Inflammatory macrophage (primary cell): ENCODE measurements at places on chromosomes 16 and 17.
A peak's percentile ranks its signal among the peaks of the same experiment; 100 is the strongest.

- DNase-seq: no peak
These were observed 219.1 kb downstream of the IRX3 start for GRCh38 chr16:54067322-54068065.

DNA sequence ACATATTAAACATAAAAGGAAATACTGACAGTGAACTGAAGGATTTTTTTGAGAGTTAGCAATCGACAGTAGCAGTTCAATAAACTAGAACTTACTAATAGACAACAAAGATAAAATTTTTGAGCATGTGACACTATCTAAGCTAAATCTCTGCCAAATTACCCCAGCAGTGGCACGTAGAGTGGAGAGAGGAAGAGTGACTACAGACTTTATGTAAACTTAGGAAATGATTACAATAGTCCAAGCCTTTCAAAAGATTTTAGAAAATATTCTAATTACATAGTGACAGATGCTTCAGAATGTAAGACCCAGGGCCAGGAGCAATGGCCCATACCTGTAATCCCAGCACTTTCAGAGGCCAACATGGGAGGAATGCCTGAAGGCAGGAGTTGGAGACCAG, 52.4 kb downstream of the CFDP1 start:
- DNase-seq: peak; percentile 59

DNA sequence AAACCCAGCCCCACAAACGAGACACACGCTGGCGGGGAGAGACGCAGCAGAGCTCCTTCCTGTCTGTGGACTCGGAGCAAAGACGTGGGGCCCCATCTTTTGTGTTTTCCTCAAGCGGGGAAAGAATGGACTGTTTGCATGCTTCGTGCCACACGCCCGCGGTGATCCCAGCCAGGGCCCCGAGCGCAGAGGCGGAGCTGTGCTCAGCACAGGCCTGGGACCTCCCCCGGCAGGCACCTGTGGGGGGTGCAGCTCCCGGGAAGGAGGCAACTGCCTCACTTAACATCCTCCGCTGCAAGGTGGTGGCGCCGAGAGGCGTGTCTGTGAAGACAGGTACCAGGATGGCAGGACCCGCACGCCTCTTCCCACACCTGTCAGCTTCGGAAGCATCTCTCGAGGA, 19.1 kb downstream of the TRARG1 start:
- no peak for DNase-seq

- no peak for DNase-seq
These were observed 9.6 kb upstream of the MTSS2 start for GRCh38 chr16:70695331-70696070.

DNA sequence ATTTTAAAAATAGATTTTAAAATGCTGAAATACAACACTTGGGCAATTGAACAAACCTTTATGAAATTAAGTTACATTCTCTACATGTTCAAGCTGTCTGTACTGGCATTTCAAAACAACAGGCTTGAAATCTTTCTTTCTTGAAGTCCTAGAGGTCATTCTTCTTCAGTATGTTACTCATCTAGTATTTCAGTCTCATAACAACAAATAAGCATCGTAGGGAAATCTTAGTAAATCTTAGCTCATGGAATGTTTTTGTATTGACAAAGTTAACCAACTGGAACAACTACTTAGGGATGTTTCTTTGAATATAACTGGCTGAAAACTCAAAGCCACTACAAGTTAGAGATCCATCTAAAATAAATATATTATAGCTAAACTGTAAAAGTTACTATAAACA, 96.6 kb downstream of the KIF2B start:
- no peak for DNase-seq

DNA sequence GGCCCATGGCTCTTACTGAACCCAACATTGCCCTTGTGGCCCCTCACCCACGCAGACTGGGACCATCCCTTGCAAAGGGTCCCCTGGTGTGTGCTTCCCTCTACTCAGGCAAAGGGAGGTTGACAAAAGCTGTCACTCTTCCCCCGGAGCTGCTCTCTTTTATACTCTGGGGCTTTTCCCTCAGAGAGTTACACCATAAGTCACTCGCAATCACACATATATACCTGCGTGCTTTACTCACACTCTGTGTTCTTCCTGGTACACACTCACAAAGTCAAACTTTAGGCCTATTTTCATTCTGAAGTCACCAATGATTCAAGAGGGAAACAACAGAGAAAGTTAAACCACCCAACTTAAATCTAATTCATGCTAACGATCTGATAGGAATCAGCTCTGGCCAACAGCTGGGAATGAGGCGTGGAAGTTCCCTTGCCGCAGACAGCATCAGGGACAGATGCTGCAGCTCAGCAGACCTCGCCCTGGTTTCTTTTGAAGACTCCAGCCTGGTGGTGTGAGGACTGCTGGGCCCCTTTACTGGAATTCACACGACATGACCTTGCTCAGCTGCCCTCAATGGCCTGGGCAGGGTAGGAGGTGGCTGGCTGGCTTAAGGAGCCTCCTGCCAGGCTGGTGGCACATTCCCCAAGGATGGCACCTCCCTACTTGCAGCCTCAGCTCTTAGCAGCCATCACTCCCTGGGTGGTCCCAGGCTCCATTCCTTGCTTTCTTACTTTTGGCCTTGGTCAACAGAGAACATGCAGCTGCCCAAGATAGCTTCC, 27.3 kb downstream of the HIC1 start:
- DNase-seq: no peak

DNA sequence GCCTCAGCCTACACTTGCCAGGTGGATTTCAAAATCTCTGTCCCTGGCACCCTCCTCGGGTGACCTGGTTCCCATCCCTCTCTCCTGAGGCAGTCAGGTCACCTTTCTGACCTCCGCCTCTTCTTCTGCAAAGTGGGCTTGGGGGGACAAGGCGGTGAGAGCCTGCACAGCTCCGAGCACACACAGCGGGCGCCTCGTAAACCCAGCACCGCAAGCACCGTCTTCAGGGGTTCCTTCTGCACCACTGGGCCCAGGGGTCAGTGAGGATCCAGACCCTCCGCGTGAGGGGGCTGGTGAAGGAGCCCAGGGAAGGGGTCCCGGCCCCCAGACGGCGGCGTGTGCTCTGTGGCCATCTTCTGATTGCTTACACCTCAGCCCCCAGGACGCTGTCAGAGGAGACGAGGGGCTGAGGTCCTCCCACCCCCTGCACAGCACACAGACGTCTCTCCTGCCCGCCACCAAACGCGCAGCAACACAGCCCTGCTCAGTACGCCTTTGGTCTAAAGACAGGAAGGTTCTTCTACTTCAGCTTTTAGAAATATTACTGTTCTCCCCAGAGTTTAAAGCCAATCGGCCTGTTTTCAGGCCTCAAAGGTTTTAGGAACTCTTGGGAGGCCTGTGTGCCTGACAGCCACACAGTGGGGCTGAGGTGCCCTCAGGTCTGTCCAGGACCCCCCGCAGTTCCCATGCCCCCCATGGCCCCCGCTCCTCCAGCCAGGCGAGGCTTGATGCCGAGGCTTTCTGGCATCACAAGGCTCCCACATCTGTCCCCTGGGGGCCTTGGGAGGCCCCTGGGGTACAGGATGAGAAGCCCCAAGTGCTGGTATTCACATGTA, 2.7 kb downstream of the CBFA2T3 start:
- DNase-seq: no peak

GRCh38 chr17:75605790-75606189, 18.2 kb downstream of the MYO15B start:
- DNase-seq: no peak

DNA sequence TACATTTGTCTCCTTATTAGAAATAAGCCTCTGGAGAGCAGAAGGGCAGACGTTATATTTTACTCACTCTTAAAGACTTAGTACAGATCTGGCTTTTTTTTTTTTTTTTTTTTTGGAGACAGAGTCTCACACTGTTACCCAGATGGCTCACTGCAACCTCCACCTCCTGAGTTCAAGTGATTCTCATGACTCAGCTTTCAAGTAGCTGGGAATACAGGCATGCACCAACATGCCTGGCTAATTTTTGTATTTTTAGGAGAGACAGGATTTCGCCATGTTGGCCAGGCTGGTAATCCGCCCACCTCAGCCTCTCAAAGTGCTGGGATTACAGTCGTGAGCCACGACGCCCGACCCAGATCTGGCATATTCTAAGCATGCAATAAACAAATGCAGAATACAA, 36.4 kb upstream of the TMEM97 start:
- DNase-seq: no peak

DNA sequence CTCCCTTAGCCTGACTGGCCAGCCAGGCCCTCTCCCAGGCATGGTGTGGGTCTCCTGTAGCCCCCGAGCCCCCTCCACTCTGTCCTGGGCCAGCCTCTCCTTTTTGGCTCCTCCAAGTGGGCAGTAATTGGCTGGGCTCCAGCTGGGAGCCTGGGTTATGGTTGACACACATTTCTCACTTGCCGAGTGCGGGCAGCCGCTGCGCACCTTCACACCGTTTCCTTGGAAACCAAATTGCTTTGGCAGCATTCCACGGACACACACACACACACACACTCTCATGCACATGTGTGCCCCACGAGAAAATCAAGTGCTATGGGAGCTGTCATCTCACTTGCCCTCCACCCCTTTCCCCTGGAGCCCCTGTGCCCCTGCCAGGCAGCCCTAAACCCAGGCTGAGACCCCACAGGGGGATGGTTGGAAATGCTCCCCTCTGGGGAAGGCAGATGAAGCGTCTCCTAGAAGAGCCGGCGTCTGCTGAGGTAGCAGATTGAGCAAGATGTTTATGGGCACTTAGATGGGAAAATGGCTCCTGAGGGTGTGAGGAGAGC, 402.7 kb upstream of the TNRC6C start:
- no peak for DNase-seq

- DNase-seq: no peak
These were observed 18.9 kb downstream of the OGFOD1 start for GRCh38 chr16:56470232-56470631.

DNA sequence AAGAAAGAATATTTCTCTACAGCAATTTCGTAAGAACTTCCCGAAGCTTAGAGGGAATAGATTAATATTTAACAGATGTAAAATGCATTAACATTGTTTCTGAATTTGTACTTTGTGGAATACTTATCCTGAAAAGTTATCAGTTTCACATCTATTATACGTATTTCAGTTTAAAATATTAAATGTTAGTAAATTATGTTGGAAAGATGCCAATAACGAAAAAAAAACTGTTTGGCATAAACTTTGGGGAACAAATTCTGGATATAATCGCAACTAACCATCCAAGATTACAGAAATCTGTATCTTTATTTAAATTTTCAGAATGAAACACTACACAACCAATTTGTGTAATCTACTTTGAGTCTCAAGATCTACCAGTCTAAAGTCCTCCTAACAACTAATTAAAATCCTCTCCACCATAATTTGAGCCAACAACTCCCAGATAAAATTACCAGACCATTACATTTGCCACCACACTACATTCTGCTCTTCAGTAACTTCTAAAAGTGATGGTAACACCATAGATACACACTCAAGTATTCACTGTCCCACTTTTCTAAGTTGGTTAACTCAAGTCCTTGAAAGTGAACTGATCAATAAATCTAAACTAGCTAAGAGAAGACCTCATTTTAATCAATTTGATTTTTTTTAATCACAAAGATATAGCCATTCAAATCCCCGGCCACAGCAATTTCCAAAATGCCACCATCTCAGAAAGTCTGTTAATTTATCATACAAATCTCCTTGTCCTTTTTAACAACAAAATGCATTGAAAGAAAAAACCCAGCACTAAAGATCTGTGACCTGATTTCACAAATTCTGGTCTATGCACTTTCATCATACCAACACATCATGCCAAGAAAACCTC, 2.0 kb downstream of the SIAH1 start:
- no peak for DNase-seq

- DNase-seq: no peak
These were observed 7.6 kb upstream of the PHKG2 start for GRCh38 chr16:30740364-30741251.

GRCh38 chr17:17837966-17838962, 1.5 kb upstream of the SREBF1 start:
- DNase-seq: peak; percentile 71

DNA sequence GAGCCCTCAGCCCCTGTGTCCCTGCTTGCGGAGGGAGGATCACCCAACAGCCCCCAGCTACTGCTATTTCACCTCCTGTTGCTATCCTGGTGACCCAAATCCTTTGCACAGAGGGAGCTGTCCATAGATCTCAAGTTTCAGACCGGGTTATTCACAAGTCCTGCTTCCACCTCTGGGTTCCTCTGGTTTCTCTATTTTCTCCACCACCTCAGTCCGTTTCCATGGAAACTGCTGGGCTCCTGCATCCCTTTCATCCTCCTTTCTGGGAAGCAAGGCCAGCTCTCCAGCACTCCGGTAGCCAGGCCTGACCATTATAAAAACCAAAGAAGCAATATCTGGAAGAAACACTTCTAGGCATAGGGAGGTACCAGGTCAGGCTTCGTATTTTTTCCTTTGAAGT, 4.8 kb upstream of the CALB2 start:
- no peak for DNase-seq

- no peak for DNase-seq
These were observed 75.2 kb downstream of the KATNIP start for GRCh38 chr16:27625050-27625697.

GRCh38 chr16:49559242-49559641, 185.6 kb downstream of the C16orf78 start:
- no peak for DNase-seq

DNA sequence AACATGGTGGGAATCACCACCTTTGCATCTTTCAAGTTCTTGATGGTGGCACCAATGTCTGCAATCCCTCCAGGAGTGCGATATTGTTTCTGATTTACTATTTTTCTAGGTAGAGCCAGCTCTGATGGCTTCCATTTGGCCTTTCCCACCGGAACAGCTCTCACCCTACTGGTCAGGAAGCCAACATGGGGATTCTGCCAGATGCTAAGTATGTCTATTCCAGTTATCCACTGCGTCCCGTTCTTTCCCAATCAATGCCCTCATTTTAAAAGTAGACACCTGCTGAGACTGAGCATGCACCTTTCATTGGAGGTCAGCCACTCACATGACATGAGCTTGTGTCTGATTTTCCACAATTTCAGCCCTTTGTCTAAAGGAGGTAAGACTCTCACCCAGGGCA, 23.5 kb downstream of the ZZEF1 start:
- DNase-seq: no peak

GRCh38 chr17:21522755-21523336, 146.7 kb downstream of the KCNJ12 start:
- no peak for DNase-seq

- no peak for DNase-seq
These were observed 212.8 kb upstream of the CDH8 start for GRCh38 chr16:62249069-62249468.

GRCh38 chr17:64504769-64505339, 1.2 kb downstream of the DDX5 start:
- no peak for DNase-seq
